ENCODE measurements at places on chromosomes 5 and 9.

GRCh38 chr9:128943832-128944620, 3.4 kb downstream of the DOLK start:
- no peak for DNase-seq

GRCh38 chr5:95081500-95081960, 203.4 kb downstream of the MCTP1 start:
- no peak for DNase-seq

DNA sequence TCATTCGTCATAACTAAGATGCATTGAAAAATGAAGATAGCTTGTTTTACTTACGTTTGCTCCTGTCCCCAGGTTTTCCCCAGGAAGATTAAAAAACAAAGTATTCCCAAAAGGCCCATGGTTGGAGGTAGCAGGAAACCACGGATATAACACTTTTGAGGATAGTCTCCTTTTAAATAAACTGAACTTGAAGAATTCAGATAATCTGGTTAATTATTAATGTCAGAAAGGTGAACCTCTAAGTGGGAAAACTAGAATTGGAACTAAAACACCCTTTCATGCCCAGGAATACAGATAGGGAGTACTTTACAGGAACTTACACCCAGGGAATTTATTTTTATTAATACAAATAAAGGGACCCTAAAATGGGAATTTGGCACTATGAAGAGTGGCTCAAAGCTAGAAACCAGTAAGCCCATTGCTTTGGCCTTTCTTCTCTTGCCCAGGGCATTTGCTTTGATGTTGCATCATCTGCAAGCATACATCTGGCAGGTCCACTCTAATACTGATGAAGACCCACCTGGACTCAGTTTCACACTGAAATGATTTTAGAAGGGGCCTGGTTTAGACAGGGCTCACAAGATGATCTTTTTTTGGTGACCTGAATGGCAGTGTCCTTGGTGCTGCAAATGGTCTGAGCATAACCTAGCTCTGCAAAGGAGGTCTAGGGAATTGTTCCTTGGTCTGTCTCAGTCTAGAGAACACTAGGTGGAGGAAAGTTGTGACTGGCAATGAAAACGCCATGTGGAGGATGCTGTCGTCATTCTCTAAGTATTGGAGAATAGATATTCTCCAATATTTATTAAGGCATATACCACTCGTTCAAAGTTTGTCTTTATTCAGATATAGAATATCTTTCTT, at the start of gene C5:
Gene C5 (minus strand): TSS at position 148 of the 861 bp plus-strand sequence. CDS start 29 bp downstream, at position 119.
- DNase-seq: no peak

- no peak for DNase-seq
Observed at GRCh38 chr5:101047181-101047580, 144.1 kb upstream of the ST8SIA4 start.

- DNase-seq: no peak
Observed at GRCh38 chr5:151662805-151663204, 23.9 kb downstream of the SPARC start.

GRCh38 chr5:16897284-16897704, 38.8 kb downstream of the MYO10 start:
- DNase-seq: no peak

DNA sequence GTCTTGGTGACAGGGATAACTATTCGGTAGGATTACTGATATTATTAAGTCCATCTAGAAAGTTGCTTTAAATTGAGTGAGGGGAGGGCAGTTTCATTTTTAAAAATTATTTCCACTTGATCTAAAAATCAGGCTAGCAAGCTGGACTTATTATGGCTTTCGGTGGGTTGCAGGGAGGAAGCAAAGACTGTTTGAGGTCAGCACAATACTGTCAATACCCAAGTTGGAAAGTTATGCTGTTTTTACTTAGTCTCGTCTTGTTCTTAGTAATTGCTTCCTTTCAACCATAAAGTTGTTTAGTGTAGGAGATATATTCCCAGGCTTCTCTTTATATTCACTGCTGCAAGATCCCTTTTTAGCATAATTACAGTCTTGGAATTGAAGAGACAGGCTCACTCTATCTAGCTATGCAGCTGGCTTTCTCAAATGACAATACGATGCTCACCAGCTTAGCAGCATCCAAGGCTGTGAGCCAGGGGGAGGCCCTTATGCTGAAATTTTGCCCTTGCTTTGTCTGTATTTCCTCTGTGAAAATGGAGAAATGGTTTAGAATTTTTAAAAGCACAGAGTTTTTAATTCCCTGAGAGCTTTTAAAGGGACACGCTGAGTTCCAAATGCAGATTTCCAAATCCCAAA, 68.2 kb upstream of the APC start:
- no peak for DNase-seq

- DNase-seq: no peak
Observed at GRCh38 chr5:83026516-83026915, 50.7 kb downstream of the TMEM167A start.

GRCh38 chr5:128436749-128437188, 101.3 kb downstream of the FBN2 start:
- DNase-seq: no peak

- peak; percentile 10 for DNase-seq
Observed at GRCh38 chr5:111278858-111279504, 54.8 kb downstream of the CAMK4 start.

DNA sequence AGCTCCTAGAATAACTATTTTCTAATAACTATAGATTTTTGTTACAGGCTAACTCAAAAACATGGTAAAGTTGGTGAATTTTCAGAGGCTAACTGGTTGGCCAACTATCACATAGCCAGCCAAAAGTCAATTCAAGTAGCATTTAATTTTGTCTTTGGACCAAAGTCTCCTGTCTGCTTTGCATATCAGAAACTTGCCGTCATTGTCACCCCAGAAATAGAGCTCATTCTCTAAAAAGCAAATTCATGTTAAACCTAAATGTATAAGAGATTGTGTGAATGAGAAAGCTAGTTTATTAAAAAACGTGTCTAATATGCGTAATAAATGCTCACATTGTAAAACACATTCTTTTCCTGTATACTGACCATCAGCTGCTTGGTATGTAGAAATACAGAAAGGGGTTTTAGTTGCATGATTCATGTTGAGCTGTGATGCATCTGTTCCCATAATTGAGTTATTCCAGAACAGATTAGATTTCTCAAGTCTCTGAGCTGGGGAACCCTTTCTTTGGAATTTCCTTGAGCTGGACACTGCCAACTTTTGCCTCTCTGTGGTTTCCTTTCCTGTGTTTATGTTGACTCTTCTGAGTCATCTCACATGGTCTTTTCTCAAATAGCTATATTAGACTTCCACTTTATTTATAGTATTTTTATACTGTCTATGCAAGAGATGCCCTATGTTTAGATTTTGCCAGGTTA, 7.3 kb downstream of the SRFBP1 start:
- DNase-seq: peak; percentile 33

DNA sequence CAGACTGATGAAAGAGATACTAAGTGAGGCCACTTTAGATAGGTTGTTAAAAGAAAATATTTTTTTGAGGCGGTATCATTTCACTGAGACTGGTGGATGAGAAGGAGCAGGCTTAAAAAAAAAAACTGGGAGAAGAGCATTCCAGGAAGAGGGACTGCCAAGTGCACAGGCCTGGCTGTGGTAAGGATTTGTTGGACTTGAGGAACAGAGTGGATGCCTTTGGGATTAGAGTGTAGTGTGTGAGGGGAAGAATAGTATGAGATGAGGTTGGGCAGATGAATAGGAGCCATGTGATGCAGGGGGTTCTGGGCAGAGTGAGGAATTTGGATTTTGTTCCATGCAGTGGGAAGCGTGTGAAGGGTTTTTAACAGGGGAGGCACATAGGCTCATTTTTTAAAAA, 57.9 kb downstream of the PBX3 start:
- no peak for DNase-seq

GRCh38 chr5:154078272-154078671, 39.5 kb downstream of the MFAP3 start:
- DNase-seq: no peak

DNA sequence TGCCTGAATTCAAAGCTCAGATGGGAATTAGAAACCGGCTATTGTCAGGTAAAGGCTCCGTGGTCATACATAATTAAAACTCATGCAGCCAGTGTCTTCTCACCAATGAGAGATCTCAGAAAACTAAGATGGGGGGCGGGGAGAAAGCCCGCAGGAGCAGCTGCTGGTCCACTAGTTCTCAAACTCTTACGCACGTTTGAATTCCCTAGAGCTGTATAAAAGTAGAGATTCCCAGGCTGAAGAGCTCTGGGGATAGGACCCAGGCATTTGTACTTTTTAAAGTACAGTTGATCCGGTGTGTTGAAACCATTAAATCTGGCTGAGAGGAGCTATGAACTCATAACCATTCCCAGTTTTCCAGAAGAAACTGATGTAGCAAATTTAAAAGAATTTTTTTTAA, 68.5 kb downstream of the FRMD3 start:
- no peak for DNase-seq

DNA sequence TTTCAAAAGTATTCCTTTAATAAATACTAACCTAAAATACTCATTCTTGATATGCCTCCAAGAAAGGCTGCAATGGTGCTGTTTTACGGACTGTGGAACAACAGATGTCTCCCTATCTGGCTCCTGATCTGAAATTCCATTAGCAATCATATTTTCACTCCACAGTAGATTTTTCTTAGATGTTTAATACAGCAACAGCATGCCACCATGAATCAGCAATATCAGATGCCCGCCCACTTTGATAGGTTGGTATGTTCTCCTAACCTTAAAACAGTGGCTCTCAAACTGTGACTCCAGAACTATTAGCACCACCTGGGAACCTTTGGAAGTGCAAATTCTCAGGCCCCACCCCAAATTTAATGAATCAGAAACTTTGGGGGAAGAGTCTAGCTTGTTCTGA, 110.2 kb downstream of the MLLT3 start:
- DNase-seq: no peak

DNA sequence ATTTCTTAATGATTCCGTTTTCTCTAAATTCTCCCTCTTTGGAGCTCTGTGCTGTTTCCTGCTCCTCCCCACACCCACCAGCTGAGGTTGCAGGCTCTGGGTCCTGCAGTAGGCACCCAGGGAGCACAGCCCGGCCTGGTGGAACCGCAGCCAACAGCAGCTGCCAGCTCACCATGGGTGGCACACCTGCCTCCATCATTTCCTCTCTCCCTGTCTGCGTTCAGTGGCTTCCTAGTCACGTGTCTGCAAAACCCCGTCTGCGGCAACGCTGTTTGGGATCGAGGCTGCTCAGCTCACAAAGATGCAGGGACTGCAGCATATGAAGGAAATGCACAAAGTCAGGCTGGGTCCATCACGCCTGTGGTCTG, 367.8 kb downstream of the IRX2 start:
- no peak for DNase-seq

DNA sequence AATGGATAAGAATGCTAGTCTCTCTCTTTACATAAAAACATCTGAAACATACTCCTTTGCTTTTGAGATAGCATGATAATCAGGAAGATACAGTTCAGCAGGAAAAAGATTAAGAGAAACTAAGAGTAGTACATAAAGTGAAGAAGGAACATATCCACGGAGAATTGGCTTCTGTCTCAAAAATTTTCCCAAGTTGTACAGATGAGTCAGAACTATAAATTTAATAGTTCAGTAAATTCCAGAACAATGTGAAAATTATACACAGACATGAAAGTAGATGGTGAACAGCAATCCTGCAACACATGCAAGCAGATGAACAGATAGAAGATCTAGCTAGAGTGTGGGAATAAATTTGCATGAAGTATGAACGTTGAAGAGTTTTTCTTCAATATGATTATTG, 691.4 kb upstream of the RIOK2 start:
- DNase-seq: no peak

DNA sequence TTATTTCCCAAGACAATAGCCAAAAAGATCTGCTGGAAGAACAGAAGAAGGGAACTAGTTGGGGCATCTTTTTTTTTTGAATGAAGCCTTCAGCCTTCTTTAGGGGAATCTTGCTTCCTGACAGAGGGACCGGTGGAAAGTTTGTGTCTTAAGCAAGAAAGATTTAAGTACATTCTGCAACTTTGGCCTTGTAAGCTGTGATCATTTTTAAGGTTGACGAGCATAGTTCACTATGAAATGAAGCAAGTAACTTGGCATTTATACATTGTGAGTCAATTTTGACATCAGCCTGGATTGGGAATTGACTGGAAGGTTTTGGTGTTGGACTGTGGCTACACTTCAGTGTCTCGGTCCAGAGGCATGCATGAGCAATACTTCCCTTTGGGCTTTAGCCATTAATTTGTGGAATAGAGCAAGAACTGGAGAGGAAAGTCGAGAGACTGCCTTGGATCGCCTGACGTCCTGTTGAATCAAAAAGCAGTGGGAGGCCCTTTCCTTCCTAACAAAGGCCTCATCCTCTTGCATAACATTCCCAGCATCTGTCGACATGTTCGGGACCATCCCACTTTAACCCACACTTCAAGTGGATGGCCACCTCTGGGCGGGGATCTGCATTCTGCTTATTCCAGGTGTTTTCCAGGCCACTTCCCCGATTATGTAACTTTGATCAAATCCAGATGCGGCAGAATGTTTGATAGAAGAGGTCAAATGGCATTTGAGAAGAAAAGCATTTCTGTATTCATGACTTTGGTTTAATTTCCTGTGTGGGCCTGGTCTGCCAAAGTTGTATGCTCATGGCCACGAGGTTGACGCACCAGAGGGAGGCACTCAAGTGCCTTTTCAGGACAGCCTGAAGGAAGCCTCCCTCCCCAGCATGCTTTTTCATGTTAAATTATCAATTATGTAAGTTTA, 12.5 kb downstream of the ABL1 start:
- DNase-seq: no peak

DNA sequence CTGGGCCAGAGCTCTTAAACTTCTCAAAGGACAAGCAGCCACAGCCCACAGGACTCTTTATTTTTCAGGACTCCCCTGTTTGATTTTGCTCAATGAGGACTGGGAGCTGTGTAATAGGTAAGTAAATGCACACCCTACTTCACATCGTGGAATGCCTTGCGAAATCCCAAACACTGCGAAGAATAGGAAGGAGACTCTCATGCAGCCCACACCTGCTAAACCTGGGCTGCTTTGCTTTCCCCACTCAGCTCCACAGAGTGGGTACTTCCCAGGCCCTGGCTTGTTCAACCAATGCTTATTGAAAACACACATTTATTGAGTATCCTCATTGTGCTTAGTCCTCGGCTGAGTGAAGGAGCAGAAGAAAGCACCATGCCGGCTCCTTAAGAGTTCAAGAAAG, 103.3 kb upstream of the FSTL4 start:
- DNase-seq: no peak

DNA sequence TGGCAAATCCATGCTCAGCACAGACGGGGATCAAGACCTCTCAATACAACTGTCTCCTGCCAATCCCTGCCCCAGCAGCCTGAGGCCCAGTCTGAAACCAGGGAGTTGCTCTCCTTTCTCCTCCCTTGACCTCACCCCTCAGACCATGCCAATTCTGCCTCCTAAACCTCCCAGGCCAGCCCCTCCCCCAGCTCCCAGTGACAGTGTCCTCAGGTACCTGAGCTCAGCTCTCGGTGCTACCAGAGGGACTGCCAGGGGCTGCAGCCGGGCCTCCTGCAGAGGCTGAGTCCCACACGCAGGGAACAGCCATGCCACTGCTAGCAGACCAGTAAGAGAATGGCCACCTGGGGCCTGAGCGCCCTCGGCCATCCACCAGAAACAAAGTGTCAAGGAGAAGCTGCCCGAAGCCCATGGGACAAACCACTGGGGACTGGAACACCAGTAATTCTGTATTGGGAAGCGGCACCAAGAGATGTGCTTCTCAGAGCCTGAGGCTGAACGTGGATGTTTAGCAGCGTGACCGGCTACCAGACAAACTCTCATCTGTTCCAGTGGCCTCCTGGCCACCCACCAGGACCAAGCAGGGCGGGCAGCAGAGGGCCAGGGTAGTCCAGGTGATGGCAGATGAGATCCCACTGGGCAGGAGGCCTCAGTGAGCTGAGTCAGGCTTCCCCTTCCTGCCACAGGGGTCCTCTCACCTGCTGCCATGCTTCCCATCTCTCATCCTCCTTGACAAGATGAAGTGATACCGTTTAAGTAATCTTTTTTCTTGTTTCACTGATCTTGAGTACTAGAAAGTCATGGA, 557 bp upstream of the IL3 start:
- DNase-seq: no peak

All from renal pelvis (tissue), 12 donors.